ENCODE measurements at places on chromosomes 2 and 18. TPM values are rescaled to one million over a fixed set of nuclear protein-coding genes. Genes with fewer than 3 reads are reported as not detected.

HJURP gene
- total RNA-seq, result not detected

CSRNP3 gene
- 3.4 TPM for total RNA-seq

SFT2D3 gene
- 3.4 TPM for total RNA-seq

IL18R1 gene
- 1.1 TPM for total RNA-seq

TYMS gene
- total RNA-seq, result 3.0 TPM

KIF3C gene
- total RNA-seq, result 8.2 TPM

EGR4 gene
- 0.09 TPM for total RNA-seq

FBXO15 gene
- total RNA-seq, result 0.57 TPM

GCG gene
- total RNA-seq, result 470 TPM

TXNDC2 gene
- total RNA-seq, result not detected

MTERF4 gene
- 14.6 TPM for total RNA-seq

RPE gene
- 30.2 TPM for total RNA-seq

NXPH2 gene
- total RNA-seq, result 0.19 TPM

RAD51AP2 gene
- total RNA-seq, result 0.06 TPM

CCDC68 gene
- 1.4 TPM for total RNA-seq

KLHL41 gene
- total RNA-seq, result 0.67 TPM

GDF7 gene
- 0.84 TPM for total RNA-seq

MTCL1 gene
- total RNA-seq, result 14.9 TPM

CD8B2 gene
- 0.03 TPM for total RNA-seq

ZNF892 gene
- 1.5 TPM for total RNA-seq

CD28 gene
- total RNA-seq, result 0.21 TPM

ZNF236 gene
- 8.0 TPM for total RNA-seq

MLPH gene
- 15.2 TPM for total RNA-seq

HOXD13 gene
- total RNA-seq, result not detected

CLHC1 gene
- 5.2 TPM for total RNA-seq

TEX44 gene
- not detected for total RNA-seq

KCNS3 gene
- 6.4 TPM for total RNA-seq

FIGN gene
- total RNA-seq, result 3.3 TPM

DLX1 gene
- not detected for total RNA-seq

MATN3 gene
- total RNA-seq, result 0.64 TPM

COLEC11 gene
- 2.0 TPM for total RNA-seq

ASB18 gene
- total RNA-seq, result not detected
